ENCODE measurements at places on chromosomes 1 and 21.
A peak's percentile ranks its signal among the peaks of the same experiment; 100 is the strongest.

GRCh38 chr1:160028426-160028825 lies 3.4 kb downstream of the PIGM start:
- no peak for DNase-seq

GRCh38 chr1:79197421-79197820 lies 190.9 kb upstream of the ADGRL4 start:
- peak; percentile 5 for DNase-seq

GRCh38 chr1:13725714-13726175 lies 25.8 kb downstream of the PRDM2 start:
- peak; percentile 14 for DNase-seq

- DNase-seq: peak; percentile 41
Measured at GRCh38 chr1:243474136-243474881, 218.5 kb downstream of the SDCCAG8 start.

DNA sequence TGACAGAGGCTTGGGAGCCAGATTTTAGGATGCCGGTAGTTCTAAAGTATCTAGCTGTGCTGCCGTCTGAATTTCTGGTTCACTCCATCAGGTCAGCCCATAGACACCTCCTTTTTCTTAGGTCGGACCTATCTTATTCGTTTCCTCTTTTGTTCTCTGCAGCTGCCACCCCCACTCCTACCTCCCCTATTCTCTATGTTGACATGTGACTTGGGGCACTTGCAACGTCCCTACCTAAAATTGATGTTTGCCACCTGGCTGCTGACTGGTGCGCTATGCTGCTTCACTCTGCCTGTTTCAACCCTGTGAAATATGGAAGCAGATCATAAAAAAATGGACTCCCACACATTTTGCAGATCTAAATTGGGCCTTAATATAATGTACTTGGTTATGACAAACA lies 55.3 kb downstream of the PBX1 start:
- DNase-seq: no peak

GRCh38 chr1:76294482-76295194 lies 220.1 kb downstream of the ST6GALNAC3 start:
- DNase-seq: no peak

GRCh38 chr1:108841703-108842102 lies 15.2 kb downstream of the AKNAD1 start:
- DNase-seq: no peak

DNA sequence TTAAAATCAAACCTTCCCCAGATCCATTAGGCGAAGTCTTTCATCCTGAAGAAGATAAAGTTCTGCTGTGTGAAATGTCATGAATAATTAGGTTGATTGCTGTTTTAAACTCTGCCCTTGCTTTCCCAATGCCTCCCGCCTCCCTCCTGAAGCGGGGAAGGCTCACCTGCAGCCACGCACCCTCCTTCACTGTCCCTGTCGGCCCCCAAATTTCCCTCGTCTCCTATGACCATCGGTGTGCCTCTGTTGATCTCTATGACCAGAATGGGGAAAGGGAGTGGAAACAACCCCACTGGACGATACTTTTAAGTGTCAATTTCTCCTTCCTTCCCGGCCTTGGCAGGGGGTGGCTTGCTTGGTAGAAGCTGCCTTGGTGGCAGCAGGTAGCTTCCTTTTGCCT lies 35.1 kb downstream of the LHX4 start:
- no peak for DNase-seq

DNA sequence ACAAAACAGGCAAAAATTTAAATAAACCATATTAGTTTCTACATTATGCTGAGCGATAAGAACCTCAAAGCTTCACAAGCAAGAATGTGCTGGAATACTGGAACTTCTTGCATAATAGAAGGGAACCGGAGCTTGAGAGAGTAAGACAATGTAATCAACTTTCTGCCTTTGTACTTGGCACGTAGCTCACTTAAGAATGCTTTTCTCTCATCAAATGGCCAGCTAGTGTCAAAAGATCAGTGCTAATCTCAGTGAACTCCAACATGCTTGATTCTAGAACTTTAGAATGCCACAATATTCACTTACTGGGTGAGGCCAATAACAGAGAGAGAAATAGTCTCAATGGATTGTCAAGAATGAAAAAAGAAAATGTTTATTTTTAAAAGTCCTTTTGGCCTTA lies 486.1 kb upstream of the LRRC7 start:
- no peak for DNase-seq

DNA sequence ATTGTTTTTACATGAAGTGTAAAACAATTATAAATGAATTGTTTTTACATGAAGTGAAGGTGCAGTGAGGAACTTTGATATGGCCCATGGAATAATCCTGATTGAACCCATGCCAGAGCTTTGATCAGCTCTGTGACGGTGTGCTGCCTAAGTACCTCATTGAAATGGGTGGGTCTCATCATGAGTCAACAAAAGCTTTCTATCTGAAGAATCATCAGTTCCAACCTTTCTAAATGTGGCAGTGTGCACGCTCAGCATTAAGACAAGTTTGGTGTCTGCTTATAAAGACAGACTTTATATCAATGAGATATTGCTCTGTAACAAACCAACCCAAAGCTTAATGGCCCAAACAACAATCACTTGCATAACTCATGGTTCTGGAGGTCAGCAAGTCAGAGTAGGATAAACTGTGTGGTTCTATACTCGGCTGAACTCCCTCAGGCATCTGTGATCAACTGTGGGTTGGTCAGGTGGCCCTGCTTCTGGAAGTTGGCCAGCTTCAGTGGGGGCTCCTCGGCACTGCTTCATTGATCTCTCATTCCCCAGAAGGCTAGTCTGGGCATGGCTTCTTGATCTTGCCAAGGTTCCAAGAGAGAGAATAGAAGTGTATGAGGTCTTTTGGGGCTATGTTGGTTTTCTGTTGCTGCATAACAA lies 258.0 kb downstream of the LTN1 start:
- no peak for DNase-seq

- DNase-seq: no peak
Measured at GRCh38 chr1:45206808-45207623, 611 bp upstream of the ZSWIM5 start.

GRCh38 chr1:55010887-55011217 lies 12.1 kb downstream of the BSND start:
- DNase-seq: no peak

- no peak for DNase-seq
Measured at GRCh38 chr1:10691740-10692125, 104.7 kb downstream of the CASZ1 start.

DNA sequence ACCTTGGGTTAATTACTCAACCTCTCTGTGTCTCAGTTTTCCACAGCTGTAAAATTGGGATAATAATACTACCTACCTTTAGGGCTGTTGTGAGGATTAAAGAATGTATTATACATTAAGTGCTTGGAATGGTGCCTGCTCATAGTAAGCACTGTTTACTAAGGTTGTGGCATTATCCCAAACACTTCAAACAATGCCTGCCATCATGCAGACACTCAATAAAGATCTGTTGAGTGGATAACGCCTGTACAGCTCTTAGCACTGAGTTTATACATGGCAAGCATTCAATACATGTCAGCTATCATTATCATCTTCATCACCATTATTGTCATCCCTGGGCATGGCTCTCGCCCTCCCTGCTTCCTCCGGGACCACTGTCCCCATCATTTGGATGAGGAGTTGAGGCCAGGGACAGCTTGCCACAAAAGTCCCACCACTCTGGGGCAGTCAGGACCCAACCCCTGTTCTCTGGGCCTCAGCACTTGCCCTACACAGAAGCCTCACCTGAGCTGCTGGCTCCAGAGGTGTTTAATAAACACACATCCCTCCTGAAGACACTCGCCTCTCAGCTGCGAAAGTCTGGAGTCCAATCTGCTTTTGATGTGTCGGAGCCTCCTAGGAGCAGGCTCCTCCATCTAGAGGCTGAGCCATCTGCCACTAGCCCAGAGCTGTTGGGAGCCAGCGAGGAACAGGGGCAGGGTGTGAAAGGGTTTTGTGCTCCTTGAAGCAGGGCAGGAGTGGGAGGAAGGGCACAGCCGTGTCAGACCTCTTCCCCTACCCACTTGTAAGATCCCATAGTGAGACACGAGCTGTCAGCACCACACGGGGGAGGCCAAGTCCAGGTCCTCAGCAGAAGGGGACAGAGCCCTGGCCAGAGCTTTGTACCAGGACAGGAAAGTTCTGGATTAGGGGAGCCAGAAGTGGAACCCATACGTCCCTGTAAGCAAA lies 80.9 kb upstream of the ZC3H12A start:
- no peak for DNase-seq

DNA sequence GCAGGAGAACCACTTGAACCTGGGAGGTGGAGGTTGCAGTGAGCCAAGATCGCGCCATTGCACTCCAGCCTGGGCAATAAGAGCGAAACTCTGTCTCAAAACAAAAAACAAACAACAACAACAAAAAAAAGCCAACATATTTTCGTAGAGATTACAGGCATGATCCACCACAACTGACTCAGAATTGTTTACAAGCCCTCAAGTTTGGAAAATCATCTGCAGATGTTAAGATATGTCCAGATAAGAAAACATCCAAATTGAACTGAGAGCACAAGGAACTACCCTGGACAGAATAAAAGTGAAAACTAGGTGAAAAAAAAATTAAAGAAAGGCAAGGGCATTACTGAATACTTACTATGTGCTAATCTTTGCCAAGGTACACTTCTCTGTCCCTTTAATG lies 89.8 kb upstream of the WLS start:
- DNase-seq: no peak

DNA sequence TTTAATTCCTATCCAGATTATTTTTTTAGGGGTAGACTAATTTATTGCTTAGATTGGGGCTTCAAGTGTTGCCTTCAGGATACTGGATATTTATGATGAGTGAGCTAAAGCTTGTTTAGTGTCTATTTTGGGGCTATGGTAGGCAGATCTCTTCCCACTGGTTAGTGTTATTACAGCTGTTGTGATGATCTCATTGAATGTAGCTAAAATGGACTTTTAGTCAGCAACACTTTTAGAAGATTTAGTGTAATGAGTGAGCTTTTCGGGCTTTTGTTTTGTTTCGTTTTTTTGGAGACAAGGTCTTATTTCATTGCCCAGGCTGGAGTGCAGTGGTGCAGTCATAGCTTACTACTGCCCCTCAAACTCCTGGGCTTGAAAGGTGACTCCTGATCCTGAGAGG lies 14.2 kb downstream of the THRAP3 start:
- no peak for DNase-seq

DNA sequence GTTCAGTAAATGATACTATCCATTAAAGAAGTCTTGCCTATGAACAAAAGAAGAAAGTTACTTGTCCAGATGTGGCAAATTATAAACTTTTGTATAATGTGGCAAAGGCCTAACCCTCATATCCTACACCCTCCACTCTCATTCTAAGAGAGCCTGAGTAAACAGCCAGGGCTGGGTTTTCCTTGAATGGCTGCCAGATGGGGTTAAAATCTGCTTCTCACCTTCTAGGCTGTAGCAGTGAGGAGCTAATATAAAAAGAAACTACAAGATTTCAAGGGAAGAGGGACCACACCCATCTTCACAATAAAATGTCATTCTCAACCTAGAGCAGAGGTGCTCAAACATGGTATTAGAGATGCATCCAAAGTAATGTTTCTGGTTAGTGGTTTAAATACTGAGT lies 8.9 kb downstream of the RABIF start:
- no peak for DNase-seq

GRCh38 chr1:202815120-202815519 lies 4.4 kb downstream of the PCAT6 start:
- DNase-seq: no peak

GRCh38 chr21:42550817-42551216 lies 37.2 kb downstream of the SLC37A1 start:
- no peak for DNase-seq

GRCh38 chr1:47181095-47181954 lies 8.5 kb downstream of the PDZK1IP1 start:
- peak; percentile 45 for DNase-seq

- no peak for DNase-seq
Measured at GRCh38 chr21:42553435-42553834, 39.8 kb downstream of the SLC37A1 start.

DNA sequence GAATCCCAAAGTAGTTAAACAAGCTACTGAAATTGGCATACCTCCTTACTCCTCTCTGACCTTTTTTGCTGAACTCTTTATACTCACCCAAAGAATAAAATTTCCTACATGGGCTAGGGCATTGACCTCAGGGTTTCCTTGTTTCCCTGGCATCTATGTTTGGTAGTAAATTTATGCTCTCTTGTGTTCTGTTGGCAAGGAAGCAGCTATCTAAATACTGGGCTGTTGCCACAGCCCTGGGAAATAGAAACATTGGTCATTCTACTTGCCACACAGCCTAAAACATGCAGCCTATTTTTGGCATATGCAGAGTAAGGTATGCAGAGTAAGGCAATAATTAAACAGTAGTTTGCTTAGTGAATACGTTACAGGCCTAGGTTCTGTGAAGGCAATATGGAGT lies 351.4 kb downstream of the HLX start:
- DNase-seq: no peak

DNA sequence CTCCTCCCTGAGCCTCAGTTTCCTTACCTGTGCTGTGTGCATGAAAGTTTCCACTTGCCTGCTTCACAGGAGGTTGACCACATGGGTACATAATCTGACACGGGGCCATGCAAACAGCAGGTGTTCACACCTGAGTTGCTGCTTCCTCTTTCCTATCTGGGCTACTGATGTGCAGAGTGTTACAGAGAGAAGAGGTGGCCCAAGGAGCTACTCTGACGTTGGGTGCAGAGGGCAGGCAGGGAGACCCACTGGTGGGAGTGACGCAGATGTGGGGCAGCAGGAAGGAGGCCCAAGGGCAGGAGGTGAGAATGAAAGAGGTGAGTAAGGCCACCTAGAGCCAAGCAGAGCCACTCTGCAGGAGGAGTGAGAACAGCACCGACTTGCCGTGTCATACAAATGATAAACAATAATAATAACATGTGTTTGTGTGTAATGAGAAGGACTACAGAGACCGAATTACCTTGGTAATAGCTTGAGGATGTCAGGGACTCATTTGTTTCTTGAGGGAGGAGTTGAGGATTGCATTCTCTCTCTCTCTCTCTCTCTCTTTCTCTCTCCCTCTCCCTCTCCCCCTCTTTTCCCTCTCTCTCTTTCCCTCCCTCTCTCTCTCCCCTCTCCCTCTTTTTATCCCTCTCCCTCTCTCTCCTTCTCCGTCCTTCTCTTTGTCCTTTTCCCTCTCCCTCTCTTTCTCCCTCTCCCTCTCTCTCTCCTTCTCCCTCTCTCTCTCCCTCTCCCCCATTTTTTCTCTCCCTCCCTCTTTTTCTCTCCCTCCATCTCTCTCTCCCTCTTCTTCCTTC lies 87.4 kb upstream of the IGSF21 start:
- no peak for DNase-seq

DNA sequence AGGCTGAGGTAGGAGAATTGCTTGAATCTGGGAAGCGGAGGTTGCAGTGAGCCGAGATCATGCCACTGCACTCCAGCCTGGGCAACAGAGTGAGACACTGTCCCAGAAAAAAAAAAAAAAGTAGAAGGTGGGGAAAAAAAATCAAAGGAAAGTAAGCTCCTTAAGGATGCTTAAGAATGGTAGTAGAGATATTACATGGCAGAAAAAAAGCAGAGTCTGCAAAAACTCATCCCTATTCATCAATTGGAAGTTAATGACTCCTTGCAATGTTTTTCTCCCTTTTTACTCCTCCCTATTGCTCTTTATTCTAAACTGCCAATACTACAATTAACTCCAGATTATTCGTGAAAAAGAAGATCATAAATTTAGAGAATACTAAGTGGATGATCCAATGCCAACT lies 23.4 kb downstream of the ENAH start:
- DNase-seq: no peak
